ENCODE measurements at places on chromosomes 16 and 17.
A peak's percentile ranks its signal among the peaks of the same experiment; 100 is the strongest.

DNA sequence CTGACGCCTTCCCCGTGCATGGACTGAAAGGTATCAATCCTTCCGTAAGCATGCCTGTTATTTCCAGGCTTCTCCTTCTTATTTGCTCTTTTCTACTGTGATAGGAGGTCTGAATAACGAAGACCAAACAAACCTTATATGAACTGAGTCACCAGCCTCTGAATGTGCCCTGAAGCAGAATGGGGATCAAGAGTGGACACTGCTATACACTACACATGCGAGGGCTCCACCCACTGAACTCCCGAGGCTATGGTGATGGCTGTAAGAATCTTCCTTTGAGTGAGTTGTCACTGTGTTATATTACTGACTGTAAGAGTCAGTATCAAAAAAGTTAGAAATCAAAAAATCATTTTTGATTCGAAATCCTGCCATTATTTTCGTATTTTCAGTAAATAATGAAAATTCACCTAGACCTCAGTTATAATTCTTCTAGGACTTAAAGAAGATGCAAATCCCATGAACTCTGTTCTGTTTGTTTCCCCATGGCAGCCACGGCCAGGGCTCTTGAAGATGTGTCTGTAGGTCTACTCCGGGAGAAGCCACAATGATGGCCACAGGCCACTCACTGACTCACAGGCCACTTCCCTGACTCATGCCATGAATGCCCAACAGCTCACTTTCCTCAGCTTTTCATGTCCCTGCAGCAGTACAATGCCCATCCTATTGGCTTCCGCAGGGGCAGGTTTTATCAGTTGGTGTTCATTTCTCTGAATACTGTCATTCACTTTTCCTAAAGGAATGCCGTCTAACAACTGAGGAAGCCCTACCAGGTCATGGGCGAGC, 54.7 kb downstream of the ZZEF1 start:
- no peak for DNase-seq

GRCh38 chr17:49996121-49996494, 1.1 kb upstream of the DLX3 start:
- no peak for DNase-seq

DNA sequence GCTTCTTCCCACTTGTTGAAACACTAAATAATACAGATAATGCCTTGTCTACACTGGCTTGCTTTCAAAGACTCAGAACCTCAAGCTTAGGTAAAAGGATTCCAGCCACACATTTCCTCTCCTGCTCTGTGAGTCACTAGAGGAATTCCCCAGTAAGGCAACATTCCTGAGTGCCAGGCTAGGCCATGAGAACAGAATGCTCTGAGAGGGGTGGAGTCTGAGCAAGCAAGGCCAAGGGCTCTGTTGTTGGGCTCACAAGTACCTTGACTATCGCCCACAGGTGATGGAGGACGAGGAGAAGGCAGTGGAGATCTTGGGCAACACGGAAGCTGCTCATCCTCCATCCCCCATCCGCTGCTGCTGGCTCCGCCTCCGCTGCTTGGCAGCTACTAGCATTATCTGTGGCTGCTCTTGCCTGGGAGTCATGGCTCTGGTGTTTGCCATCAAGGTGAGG, 6.7 kb upstream of the PHKG2 start:
- no peak for DNase-seq

GRCh38 chr17:2267354-2267753, 36.2 kb downstream of the SMG6 start:
- DNase-seq: no peak

DNA sequence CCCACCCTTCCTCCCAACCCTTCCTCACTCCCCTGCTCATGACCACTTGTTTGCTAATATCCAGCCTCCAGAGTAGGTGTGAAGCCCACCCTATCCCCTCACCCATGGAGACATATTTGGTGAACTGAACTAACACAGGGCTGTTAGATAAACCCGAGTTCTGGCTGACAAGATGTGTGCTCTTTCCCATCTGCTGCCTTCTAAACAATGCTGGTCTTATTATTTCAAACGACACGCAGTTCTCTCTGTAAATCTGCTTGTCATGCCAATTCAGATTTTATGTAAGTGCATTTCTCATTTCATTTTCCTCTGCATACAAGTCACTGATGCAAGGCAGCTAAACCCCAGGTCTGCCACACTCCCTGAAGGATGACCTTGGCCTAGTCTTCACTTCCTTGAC, 343.0 kb upstream of the CDH5 start:
- no peak for DNase-seq

DNA sequence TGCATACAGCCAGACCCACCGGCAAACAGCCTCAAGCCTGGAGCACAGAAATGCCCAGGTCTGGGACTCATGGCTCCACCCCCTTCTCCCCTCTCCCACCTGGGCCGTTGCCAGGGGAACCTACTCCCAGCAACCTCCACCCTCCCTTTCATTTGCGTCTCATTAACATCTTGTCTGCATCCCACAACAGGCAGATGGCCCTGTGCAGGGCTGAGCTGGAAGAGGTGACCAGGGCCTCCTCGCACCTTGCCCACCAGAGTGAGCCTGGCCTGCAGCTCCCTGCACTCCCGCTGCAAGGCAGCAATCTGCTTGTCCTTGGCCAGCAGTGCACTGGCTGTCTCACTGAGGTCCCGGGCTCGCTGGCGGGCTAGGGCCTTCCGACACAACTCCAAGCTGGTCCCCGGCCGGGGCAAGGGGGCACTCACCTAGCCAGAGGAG, 3.3 kb downstream of the TSPOAP1 start:
- DNase-seq: no peak

GRCh38 chr17:56966338-56966737, 5.5 kb upstream of the COIL start:
- no peak for DNase-seq

DNA sequence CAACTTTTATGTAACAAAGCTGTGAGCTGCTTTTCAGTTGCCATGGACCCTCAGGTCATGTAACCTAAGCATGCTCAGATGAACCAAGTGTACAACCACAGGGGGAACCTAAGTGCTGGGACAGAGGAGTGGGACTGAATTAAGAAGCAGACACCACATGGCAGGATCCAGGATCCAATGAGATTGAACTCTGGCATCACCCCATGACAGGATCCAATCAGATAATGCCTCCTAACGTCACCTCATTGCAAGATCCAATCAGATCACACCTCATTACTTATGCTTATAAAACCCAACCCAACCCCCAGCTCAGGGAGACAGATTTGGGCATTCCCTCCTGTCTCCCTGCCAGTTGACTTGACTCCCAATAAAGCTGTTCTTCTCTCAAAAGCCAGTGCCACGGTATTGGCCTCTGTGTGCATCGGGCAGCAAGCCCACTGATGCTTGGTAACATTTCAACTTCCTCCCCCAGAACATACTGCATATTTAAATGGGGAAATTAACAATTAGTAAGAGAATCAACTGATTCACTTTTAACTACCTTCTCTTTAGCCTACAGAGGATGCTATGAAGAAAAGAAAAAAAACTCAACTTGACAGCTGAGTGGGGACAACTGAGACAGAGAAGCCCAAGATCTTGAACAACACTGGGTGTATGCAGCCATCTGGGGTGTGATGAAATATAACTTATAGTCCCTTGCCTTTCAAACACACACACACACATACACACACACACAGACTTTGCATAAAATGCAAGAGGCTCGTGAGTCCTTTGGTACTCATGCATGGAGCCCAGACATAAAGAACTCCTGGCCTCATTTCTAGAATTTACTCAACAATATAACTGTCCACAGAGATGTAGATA, 148.4 kb downstream of the SLC39A11 start:
- DNase-seq: no peak

- no peak for DNase-seq
Observed at GRCh38 chr17:76250141-76250540, 9.8 kb upstream of the RNF157 start.

DNA sequence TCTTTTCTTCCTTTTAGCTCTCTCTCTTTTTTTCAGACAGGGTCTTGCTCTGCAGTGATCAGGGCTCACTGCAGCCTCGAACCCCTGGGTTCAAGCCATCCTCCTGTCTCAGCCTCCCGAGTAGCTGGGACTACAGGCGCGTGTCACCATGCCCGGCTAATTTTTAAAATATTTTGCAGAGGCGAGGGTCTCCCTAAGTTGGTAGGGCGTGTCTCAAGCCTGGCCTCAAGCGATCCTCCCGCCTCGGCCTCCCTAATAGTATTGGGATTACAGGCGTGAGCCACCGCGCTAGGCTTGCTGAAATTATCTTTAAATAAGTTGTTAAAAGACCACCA, 797 bp upstream of the SNX11 start:
- DNase-seq: no peak

GRCh38 chr16:67390816-67391423, 2.4 kb downstream of the TPPP3 start:
- no peak for DNase-seq

GRCh38 chr16:57060323-57061083, 31.9 kb upstream of the CPNE2 start:
- DNase-seq: no peak

DNA sequence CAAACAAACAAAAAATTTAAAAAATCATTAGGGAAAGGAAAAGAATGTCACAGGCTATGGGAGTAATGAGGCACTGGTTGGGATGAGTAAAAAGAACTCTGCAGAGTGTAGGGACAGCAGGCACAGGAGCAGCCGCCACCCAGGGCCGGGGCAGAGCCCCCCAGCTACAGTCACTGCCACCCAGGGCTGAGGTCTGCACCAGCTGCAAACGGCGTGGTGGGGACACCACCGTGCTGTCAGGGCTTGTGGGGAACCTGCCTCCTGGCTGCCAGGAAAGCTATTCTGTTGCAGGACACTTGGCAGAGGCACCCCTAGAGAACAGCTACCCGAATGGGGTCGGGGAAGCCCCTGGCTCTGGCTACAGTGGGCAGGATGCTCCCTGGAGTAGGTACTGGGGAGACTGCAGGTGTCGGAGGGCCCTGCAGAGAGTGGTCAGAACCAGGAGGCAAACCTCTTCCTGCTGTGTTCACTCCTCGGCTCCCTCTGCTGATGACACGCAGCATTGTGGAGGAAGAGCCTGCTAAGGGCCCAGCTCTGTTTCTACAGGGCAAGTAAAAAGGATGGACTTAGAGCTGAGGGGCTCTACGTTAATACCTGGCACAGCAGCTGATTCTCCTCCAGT, 32.3 kb upstream of the CAPN15 start:
- no peak for DNase-seq

DNA sequence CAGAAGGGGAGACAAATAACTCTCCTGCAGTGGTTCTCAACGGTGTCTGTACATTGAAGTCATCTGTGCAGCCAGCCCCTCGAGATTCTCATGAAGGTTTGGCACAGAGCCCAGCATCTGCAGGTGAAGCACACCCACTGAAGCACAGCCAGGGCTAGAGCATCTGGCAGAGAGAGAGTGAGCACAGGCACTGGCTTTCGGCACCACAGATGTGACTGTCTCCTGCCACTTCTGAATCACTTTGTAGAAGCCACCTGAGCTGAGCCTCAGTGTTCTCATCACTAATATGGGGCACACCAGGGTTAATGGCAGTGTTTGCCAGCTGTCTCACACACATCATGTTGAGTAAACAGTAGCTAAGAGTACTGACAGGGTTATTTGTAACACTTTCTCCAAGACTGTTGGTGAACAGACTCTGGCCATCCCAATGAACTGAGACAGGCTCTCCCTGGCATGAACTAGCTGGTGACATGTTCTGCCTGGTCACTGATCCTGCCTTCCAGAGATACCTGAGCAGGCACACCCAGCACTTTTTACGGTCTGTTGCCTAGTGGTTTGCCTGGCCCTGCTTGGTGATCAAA, 10.9 kb downstream of the HSPB9 start:
- peak; percentile 69 for DNase-seq

- DNase-seq: no peak
Observed at GRCh38 chr17:73706858-73707257, 62.6 kb upstream of the SDK2 start.

DNA sequence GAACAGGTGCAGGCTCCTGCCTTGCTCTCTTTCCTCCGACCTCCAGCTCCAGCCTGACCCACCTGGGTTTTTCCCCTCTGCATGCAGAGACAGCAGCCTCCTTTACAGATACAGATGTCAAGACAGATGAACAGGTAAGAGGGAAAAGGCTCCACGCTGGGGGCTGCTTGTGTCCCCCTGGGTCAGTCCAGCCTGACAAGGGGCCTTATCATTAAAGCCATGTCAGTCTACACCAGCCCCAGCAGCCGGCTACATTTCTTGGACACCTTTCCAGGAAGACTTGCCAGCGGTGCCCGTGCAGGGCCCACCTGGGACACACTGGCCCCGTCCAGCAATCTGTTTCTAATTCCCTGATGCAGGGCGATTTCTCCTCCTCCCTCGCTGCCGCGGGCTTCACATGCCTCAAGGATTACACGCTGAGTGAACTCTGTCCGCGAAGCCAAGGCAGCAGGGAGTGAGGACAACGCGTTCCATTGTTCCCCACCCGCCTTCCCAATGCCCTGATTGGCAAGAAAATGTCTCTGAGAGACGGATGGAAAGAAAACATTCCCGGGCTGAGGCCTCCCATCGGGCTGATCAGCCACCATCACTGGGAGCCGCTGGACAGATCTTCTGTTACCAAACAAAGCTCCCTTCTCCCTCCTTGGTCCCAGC, 184.7 kb downstream of the C16orf95 start:
- no peak for DNase-seq

GRCh38 chr16:86213437-86214205, 296.7 kb upstream of the FOXF1 start:
- DNase-seq: no peak

- DNase-seq: peak; percentile 81
Observed at GRCh38 chr17:41678907-41679739, 9.6 kb upstream of the EIF1 start.

- DNase-seq: peak; percentile 51
Observed at GRCh38 chr17:17890773-17891759, 54.3 kb upstream of the SREBF1 start.

GRCh38 chr16:31325171-31325570, 29.8 kb upstream of the ITGAX start:
- no peak for DNase-seq

GRCh38 chr16:76614269-76614668, 337.1 kb downstream of the CNTNAP4 start:
- DNase-seq: no peak

DNA sequence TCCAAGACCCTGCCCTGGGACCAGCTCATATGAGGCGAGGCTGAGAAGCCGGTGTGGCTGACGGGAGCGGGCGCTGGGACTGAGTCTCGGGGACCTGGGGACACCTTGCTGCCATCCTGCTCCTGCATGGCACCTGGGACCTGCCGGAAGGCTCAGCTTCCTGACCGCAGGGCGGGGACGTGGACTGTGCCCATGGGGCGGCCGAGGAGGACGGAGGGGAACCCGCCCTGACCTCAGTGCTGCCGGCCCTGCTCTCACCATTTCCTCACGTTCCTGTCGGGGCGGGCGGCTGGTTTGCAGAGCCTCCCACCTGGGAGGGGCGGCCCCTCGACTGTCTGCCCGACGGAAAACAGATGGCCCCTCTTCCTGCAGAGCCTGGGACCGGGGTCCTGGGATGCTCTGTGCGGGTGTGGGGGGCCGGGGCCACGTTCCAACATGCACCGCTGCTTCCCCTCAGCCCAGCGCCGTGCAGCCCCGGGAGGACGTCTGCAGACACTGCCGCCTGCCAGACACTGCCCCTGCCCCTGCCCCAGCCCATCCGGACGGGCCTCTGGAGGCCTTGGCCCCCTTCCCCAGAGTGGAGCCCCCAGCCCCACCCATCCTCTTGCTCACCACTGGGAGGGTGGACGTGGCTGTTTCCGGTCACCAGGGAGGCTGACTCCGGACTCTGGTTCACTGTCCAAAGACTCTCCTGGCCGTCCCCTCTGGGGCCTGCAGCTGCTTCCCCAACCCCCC, 43.9 kb upstream of the SSTR5 start:
- no peak for DNase-seq
